ENCODE measurements at places on chromosomes 5 and 9.

- no peak for DNase-seq
Observed at GRCh38 chr9:114452219-114453165, 52.8 kb downstream of the WHRN start.

- no peak for DNase-seq
Observed at GRCh38 chr5:154298065-154298464, 107.5 kb downstream of the GALNT10 start.

DNA sequence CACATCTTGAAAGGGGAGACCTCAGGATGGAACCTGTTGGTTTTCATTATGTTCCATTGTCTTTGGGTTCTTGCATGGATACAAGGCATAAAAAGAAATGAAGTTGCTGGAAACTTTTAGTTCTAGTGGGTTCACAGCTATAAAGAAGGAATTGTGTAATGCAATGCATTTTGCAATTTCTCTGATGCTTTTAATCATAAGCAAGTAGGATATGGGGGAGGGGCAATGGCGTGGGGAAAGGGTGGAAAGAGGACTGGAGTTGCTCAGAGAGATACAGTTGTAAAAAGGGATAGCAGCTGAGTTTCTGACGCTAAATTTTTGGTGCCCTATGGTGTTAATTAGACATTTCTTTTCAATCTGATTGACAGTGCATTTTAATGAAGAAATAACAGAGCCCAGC, 88.6 kb upstream of the FANCC start:
- no peak for DNase-seq

DNA sequence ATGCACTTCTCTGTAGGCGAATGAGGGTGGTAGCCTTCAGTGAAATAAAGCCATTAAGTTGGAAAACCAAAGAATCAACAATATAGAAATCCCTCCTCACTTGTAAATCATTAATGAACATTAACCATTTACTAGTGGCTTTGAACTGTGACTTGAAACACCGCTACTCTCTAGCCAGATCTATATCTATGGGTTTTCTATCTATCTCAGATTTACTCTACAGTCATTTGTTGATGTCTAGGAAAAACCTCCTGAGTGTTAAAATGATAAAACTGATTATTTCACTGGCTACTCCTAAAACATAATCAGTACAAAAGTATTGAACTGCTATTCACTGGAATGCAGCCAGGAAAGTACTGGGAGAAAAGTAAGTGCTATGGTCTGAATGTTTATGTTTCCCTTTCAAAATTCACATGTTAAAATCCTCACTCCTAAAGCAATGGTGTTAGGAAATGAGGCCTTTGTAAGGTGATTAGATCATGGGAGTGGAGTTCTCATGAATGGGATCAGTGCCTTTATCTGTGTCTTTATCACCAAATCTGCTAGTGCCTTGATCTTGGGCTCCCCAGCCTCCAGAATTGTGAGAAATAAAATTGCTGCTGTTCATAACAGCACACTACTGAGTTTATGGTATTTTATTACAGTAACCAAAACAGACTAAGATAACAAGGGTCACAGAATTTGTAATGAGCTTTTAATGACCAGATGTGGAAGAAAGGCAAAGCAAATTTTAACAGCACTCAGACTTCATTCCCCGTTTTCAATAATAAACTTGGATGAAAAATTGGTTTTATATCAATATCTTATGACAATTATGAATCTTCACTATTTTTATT, 8.6 kb upstream of the OXCT1 start:
- DNase-seq, result peak; percentile 12

DNA sequence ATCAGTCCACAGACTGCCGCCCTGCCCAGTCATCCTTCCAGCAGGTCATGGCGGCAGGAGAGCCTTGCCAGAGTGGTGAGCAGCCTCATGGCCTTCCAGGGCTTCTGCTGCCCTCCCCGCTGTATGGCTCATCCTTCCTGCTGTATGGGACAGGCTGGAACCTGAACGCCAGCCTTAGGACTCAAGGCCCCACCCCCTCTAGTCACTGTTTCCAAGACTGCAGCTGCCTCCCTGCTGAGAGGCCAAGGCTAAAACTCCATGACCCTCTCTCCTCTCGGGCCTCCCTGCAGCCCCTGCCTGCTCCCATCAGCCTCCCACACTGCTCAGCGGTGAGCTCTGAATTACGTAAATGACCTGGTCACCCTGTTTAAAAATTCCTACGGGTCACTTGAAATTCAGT, 227.5 kb downstream of the AGTPBP1 start:
- no peak for DNase-seq

- DNase-seq, result no peak
Observed at GRCh38 chr9:6811436-6811835, 53.7 kb downstream of the KDM4C start.

DNA sequence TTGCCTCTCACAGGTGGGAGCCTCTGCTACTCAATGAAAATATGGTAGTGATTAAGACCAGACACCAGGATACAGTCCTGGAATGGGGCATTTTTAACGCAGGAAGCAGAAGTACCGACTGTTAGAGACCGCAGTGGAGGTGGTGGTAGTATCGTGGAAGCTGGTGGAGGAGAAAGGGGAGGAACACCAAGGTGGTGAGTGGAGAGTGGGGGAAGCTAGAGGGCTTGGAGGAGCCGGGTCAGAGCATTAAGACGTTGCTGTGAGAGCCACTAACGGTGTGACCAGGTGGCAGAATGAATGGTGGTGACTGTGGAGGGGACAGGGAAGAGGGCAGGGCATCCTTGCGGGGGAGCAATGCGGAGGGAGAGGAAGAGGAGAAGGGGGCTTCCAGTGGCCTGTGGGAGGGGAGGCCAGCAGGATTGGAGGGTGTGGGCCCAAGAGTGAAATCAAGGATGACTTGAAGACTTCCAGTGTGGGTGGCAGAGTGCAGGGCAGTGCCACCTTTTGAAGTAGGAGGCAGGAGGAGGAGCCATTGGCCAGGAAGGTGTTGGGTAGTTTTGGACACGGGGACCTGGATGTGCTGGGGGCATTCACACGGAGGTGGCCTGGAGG, 1.6 kb upstream of the UBAC1 start:
- DNase-seq, result no peak

DNA sequence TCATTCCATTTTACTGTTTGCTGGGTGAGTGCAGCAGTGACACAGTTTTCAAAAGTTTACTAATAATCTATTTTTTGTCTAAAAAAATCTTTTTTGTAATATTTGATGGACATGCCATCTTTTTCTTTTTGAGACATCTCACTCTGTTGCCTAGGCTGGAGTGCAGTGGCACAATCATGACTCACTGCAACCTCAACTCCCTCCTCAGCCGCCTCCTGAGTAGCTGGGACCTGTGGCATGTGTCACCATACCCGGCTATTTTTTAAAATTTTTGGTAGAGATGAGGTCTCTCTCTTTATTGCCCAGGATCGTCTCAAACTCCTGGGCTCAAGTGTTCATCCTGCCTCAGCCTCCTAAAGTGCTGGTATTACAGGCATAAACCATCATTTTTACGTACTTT, 86.0 kb downstream of the KDM4C start:
- DNase-seq, result no peak

GRCh38 chr9:113574441-113575262, 111.1 kb downstream of the RGS3 start:
- DNase-seq, result peak; percentile 69

GRCh38 chr9:108300306-108301287, 555.2 kb downstream of the ACTL7B start:
- no peak for DNase-seq

- DNase-seq, result peak; percentile 50
Observed at GRCh38 chr5:142235050-142235797, 89.6 kb downstream of the SPRY4 start.

GRCh38 chr9:88056876-88057275, 81.4 kb downstream of the SPATA31C2 start:
- DNase-seq, result peak; percentile 83

DNA sequence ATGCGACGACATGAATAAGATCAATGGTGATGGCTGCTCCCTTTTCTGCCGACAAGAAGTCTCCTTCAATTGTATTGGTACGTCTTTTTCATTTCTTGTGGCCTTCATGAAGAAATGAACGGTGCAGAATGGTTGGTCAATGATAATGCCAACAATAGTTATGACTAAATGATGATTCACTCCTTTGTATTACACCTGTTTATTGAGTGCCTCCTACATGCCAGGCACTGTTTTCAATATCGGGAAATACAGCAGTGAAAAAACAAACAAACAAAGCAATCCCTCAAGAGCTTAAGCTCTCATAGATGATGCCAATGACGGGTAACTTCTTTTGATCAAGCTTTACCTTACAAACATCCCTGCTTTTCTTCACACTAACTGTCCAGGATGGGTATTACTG, 117.7 kb downstream of the PAPPA start:
- DNase-seq, result no peak

DNA sequence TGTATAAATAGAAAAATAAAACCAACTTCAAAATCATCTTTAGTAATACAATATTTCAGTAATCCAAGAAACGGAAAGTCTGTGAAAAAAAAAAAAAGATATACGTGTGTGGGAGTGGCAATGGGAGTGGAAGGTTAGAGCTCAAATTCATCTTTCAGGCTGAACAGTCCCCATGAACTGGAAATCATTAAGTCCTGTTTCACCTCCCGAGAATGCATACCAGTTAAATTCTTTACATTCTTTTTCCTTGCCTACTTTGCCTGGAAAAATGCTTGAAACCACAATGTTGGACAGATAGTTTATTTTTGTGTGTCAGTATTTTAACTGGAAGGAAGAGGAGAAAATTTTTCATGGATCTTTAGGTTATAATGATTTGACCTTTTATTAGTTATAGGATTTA, 166.8 kb downstream of the MUSK start:
- DNase-seq, result peak; percentile 91

GRCh38 chr9:7266911-7267595, 509.3 kb downstream of the KDM4C start:
- peak; percentile 4 for DNase-seq

DNA sequence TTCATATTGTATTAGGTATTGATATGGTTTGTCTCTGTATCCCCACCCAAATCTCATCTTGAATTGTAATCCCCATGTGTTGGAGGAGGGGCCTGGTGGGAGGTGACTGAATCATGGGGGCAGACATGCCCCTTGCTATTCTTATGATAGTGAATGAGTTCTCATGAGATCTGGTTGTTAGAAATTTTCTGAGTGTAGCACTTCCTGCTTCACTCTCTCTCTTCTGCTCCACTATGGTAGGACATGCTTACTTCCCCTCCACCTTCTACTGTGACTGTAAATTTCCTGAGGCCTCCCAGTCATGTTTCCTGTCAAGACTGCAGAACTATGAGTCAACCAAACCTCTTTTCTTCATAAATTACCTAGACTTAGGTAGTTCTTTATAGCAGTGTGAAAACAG, 187.4 kb upstream of the SLC24A2 start:
- peak; percentile 76 for DNase-seq

- DNase-seq, result peak; percentile 51
Observed at GRCh38 chr9:87557996-87558395, 60.3 kb downstream of the DAPK1 start.

DNA sequence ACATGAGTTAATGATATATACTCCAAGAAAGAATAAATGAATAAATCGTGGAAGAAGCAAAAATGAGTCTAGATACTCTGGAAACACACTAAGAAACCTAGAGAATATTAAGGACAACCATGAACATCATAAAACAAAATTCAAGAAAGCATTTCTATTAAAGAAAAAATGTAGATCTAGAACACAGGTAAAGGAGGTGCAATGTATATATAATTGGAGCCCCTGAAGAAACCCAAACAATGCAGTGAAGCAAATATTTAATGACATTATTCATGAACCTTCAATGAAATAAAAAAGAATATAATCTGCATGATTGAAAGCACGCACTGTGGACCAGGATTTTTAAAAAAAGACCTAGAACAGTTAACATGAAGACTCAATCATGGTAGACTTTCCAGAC, 150.1 kb downstream of the ATPSCKMT start:
- DNase-seq, result no peak

DNA sequence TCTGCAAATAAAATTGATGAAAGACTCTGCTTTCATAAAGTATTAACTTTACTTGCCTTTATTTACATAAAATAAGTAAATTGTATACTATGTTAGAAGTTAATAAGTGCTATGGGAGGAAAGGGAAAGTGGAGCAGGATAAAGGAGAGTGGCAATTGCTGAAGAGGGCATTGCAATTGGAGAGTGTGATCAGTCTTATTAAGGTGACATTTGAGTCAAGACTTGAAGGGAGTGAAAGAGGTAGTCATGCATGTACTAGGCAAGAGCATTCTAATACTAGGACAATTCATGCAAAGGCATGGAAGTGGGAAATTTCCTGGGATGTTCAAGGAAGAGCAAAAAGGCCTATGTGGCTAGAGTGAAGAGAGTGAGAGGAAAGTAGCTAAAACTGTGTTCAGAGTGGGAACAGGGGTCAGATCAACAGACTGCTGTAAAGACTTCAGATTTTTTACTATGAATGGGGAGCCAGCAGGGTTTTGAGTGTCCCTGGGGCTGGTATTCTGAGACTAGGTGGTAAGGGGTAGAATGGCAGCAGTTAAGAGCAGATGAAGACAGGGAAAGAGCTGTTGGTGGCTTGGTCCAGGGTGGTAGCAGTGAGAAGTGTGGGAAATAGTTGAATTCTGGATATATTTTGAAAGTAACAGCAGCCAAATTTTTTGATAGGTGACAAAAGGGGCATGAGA, 182.3 kb upstream of the RIOK2 start:
- DNase-seq, result no peak

- DNase-seq, result peak; percentile 41
Observed at GRCh38 chr5:116361171-116361967, 213.3 kb downstream of the SEMA6A start.

- DNase-seq, result peak; percentile 39
Observed at GRCh38 chr5:76269259-76269931, 133.7 kb upstream of the IQGAP2 start.

DNA sequence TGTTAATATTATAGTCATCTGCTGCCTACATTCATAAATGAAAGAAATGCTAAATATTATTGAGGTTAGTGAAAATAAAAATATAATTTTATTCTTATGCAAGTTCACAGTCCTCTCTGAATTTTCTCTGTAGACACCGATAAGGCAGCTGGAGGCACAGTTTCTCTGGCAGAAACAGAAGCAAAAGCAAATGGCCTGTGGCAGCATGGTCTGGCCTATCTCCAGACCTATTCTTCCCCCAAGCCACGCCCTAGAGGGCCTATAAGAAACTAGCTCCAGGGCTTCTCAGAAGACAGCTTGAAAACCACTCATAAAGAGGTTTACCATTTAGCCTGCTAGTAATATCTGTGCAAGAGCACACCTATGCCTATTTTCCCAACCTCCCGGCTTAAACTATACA, 28.4 kb downstream of the MRPS27 start:
- no peak for DNase-seq

GRCh38 chr9:125659954-125660353, 47.1 kb downstream of the MAPKAP1 start:
- DNase-seq, result peak; percentile 73

DNA sequence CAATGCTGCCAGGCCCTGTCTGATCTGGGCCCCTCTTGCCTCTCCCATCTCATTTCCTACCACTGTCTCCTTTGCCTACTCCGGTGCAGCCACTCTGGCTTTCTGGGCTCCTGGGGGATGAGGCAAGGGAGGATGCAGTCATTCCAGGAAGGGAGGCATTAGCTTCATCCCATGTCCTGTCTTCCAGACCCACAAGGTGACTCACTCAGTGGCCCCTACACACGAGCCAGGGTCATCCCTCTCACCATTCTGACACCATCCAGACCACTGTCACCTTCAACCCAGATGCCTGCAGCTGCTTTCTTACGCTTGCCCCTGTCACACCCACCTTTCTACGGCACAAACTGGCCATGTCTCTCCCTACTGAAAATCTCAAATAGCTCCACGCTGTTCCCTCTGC, 19.1 kb downstream of the ACSL6 start:
- no peak for DNase-seq
